H1 (cell line): ENCODE measurements at places on chromosomes 6 and 20. TPM values are rescaled to one million over a fixed set of nuclear protein-coding genes. Genes with fewer than 3 reads are reported as not detected.

GRCh38 chr6:118648866-118649554 lies 2.4 kb downstream of the CEP85L start:
- DNase-seq: no peak

The PLCB4 gene
- total RNA-seq: 13.8 and 14.1 TPM in 2 replicates

DNA sequence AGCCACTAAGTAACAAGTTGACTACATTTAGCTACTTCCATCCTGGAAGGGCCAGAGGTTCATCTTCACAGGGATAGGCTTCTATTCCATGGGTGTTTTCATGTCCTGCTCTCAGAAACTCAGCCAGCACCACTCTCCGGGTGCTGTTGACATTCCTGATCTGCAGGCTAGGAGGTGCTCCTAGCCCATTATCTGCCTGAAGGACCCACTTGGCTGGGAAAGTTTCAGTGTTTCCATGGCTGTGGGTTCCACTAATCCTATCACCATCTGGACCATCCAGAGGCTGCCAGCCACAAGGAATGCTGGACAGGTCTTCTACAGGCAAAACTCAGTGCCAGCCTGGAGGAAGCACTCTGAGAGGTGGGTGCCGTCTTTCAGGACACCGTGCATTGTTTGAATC lies 45.2 kb downstream of the HLA-G start:
- DNase-seq: no peak

DNA sequence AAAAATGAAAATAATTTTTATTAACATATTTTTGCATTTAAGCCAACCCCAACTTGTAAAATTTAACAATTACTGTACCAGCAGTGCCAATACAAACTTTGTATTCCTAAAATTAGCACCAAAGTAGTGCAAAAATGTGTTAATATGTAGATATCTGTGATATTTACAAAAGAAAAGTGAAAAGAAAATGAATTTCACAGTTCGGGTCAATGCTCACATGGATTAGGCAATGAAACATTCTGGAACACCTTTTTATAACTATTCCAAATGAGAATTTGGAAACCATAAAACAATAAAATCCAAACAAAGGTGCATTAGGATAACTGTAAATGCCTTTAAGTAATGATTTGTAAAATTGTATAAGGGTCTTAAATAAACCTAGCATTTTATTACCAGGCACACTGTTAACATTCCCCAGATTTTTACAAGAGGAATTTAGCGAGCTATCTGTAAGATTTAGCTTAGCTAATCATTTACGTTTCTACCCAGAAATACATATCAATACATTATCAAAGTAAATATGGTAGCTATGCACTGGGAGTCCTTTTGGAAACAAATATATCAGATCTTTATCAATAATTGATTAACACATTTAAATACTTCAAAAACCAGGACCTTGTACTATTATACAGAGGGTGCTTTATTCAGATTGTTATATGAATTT lies 112.2 kb downstream of the MTFR2 start:
- no peak for DNase-seq

DNA sequence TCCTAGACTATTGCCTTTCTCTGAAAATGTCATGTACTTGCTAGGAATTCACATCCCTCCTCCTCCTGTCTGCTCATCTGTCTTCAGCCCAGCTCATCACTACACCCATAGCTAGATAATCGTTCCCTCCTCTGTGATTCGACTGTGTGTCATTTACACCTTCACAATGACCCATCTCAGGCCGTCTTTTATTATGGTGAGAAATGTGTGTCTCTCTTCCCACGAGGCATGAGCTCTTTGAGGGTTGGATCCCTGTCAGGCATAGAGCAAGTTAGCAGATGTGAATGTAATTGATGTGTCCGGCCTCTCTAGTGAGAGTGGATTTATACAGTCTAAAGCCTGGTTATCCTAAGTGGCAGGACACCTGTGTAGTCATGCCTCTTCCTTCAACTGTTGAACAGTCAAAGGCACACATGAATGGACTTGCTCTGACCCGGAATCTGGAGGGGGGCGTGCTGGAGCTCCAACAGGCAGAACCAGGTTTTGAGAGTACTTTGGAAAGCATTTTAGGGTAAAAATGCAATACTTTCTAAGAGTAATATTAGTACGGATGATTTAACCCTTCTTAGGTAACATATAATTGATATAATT lies 182.1 kb downstream of the UTRN start:
- no peak for DNase-seq

GRCh38 chr6:47112317-47112716 lies 70.2 kb upstream of the ADGRF1 start:
- no peak for DNase-seq

- no peak for DNase-seq
Measured at GRCh38 chr6:1662534-1662933, 52.8 kb downstream of the FOXC1 start.

DNA sequence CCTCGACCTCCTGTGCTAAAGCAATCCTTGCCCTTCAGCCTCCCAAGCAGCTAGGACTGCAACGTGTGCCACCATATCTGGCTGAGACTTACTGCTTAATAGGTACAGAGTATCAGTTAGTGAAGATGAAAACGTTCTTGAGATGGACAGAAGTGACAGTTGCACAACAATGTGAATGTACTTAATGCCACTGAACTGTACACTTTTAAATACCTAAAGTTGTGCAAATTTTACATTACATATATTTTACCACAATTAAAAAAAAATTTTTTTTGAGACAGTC lies 25.9 kb downstream of the NUDT3 start:
- DNase-seq: no peak

- no peak for DNase-seq
Measured at GRCh38 chr6:133130863-133131262, 110.3 kb upstream of the EYA4 start.
